ENCODE measurements at places on chromosomes 16 and 17. TPM values are rescaled to one million over a fixed set of nuclear protein-coding genes. Genes with fewer than 3 reads are reported as not detected.

SAMD14 gene
- polyA plus RNA-seq, result 9.6 TPM

GRCh38 chr16:84284154-84284722 lies 10.4 kb upstream of the WFDC1 start:
- H3K4me1 ChIP-seq, result no peaks in the 10 kb centered on the region
- H3K36me3 ChIP-seq, result no peaks in the 10 kb centered on the region
- no peak for DNase-seq
- H3K27me3 ChIP-seq, result no peaks in the 10 kb centered on the region
- no peak overlapping the region for H3K4me3 ChIP-seq

GRCh38 chr16:86537486-86537885 lies 17.5 kb downstream of the MTHFSD start:
- no peak for DNase-seq
- H3K4me3 ChIP-seq, result no peak overlapping the region
- no peaks in the 10 kb centered on the region for H3K4me1 ChIP-seq
- H3K27ac ChIP-seq, result no peak overlapping the region
- H3K27me3 ChIP-seq, result no peaks in the 10 kb centered on the region
- peaks cover 3% of the 10 kb centered on the region for H3K36me3 ChIP-seq

DNA sequence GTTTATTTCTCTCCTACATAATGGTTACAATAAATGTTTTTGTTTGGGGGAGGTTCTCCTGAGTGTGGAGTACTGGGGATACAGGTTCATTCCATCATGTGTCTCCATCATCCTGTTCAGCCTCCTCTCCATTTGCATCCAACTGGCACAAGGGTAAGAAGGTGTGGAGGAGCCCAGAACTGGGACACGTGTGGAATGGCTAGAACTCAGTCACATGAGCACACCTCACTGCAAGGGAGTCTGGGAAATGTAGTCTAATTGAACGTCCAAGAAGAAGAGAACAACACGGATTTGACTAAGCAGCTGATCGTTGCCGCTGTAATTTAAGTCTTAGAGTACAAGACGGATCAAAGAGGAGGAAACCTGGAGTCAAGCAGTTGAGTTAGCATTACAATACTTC lies 6.1 kb downstream of the OR1A1 start:
- no peak for DNase-seq
- no peaks in the 10 kb centered on the region for H3K4me1 ChIP-seq
- no peak overlapping the region for H3K4me3 ChIP-seq
- no peaks in the 10 kb centered on the region for H3K27me3 ChIP-seq
- no peak overlapping the region for H3K27ac ChIP-seq

- H3K27ac ChIP-seq, result no peak overlapping the region
- no peaks in the 10 kb centered on the region for H3K36me3 ChIP-seq
- peaks cover 6% of the 10 kb centered on the region for H3K4me1 ChIP-seq
- no peak for DNase-seq
- H3K4me3 ChIP-seq, result no peak overlapping the region
These were observed 3.4 kb downstream of the SP6 start for GRCh38 chr17:47847341-47848197.

KRTAP4-1 gene
- not detected for polyA plus RNA-seq

GRCh38 chr16:27164352-27164751 lies 39.0 kb upstream of the KDM8 start:
- H3K27me3 ChIP-seq, result peaks cover 1% of the 10 kb centered on the region
- H3K4me3 ChIP-seq, result no peak overlapping the region
- H3K4me1 ChIP-seq, result no peaks in the 10 kb centered on the region
- DNase-seq, result no peak

Data from endothelial cell of umbilical vein (primary cell).